ENCODE measurements at places on chromosomes 7 and 10. TPM values are rescaled to one million over a fixed set of nuclear protein-coding genes. Genes with fewer than 3 reads are reported as not detected.

DNA sequence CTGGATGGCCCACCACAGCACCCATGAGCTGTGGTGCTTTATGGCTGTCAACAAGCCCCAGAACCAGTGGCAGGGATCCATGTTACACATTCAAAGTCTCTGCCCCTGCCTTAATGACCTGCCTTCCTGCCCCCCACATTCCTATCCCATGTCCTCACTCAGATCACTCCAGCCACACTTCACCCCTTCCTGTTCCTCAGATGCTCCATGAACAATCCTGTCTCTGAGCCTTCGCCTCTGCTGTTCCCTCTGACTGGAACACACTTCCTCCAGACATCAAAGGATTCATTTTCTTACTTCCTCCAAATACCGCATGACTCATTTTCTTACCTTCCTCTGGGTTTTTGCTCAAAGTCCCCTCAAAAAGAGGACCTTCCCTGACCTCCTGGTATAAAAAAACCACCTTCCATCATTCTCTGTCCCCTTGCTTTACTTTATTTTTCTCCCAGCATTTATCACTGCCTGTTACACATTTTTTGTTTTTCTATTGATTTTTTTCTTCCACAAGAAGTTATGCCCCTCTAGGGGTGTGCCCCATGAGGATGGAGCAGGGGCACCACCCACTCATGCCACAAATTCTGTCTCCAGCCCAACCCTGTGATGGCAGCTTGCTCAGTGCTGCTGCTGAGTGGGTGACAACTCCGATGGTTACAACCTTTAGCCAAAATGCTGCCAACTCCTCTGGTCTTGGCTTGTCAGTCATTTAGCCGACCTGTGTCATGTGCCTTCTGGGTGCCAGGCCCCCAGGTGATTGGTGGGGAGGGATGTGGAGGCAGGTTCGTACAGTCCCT lies 18.2 kb downstream of the COL13A1 start:
- no peak for DNase-seq

DNA sequence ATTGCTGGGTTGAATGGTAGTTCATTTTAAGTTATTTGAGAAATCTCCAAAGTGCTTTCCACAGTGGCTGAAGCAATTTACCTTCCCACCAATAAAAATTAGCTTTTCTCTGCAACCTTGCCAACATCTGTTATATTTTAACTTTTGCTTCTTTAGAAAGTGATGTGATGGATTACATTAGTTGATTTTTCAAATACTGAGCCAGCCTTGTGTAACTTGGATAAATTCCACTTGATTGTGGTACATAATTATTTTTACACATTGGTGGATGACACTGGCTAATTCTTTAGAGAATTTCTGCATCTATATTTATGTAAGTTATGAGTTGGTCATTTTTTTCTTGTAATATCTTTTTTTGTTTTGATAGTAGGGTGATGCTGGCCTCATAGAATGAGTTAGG lies 634.1 kb downstream of the GALNT17 start:
- DNase-seq: no peak

The GLI3 gene
- total RNA-seq: 3.2 TPM

DNA sequence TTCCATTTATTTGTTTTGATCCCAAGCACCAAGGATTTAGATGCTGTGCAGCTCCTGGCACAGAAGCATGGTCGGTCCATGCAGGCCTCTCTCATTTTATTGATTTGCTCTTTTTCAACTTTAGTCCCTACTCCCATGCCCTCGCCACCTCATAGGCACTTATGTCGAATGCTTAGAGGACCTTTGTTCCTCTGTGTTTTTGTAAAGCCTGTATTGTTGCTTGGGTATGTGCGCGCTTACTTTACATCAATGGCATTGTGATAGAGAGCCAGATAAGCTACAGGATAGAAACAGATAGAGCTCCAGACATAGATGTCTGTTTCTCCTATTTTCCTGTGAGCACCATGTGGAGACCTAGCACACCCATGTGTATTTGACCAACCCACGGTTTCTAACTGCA lies 225.0 kb downstream of the PAXIP1 start:
- no peak for DNase-seq

- no peak for DNase-seq
Measured at GRCh38 chr10:114021154-114021553, 22.5 kb upstream of the ADRB1 start.

GRCh38 chr10:132786884-132787494 lies 1.0 kb upstream of the NKX6-2 start:
- DNase-seq: no peak

GRCh38 chr10:78914060-78914378 lies 154.7 kb upstream of the ZMIZ1 start:
- no peak for DNase-seq

DNA sequence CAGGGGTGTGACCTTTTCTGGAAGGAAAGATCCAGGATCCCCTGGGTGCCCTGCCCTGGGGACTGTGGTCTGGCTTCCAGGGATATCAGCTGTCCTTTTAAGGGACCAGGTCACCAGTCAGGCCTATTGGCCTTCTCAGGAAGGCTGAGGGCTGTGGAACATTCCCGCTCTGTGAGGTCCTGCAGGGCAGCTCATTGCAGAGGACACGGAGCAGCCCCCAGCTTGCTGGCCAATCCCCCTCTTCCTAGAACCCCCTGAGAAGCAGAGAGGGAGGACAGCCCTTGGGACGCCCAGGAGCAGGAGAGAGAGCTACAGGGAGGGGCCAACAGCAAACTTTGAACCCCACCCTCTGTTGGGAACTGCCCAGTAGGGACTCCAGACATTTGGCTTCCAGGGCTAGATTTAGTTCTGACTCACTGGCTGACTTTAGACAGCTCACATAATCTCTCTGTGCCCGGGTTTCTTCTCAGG lies 67.9 kb upstream of the COL13A1 start:
- DNase-seq: no peak

The CADPS2 gene
- total RNA-seq: 3.0 TPM

The SNCG gene
- total RNA-seq: 9.1 TPM

DNA sequence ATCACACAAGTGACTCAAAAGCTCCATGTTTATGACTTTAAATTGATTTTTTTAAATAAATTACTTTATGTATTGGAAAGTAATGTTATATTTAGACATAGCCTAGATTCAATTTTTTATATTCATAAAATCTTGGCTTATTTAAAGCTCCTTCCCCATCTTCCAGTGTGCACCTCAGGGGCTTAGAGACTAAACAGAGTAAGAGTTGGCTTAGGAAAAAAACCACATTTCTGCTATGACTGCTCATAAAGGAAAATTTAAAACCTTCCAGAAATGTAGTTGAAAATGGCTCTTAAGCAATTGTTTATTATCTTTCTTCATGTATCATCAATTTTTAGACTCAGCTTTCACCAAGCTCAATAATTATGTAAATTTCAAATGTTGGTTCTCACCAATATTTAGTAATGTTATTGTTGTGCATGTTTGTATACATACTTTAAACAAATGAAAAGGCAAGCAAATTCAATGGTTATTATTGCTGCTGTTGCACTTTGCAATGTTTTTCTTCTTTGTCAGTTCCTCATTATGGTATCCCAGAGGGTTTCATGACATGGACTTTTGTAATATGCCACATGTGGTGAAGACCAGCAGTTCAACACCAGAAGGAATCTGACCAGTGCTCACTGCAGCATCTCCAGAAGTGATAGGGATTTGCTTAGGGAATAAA lies 700.1 kb upstream of the ANKRD30A start:
- no peak for DNase-seq

GRCh38 chr10:116201011-116201410 lies 72.0 kb downstream of the GFRA1 start:
- DNase-seq: no peak

GRCh38 chr10:60827791-60828488 lies 49.7 kb downstream of the CDK1 start:
- DNase-seq: no peak

DNA sequence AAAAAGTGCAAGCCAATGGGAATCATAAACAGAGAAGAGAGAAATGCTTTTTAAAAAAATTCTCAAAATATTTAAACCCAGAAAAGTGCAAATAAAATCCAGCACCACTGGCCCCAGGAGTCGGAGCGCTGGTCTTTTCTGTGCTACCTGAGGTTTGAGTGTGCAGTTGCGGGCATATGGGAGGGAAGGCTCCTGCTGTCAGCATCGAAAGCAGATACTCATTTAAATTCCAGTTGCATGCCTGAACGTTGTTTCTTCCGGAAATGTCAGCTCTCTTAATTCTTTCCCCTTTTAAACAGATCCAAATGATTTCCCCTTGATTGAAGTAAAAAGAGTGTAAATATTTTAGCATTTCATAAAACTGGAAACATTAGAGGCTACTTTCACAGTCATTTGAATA lies 240.5 kb upstream of the GPR26 start:
- no peak for DNase-seq

Data from psoas muscle (tissue), 8 donors.